ENCODE measurements at places on chromosomes 11 and 22.

DNA sequence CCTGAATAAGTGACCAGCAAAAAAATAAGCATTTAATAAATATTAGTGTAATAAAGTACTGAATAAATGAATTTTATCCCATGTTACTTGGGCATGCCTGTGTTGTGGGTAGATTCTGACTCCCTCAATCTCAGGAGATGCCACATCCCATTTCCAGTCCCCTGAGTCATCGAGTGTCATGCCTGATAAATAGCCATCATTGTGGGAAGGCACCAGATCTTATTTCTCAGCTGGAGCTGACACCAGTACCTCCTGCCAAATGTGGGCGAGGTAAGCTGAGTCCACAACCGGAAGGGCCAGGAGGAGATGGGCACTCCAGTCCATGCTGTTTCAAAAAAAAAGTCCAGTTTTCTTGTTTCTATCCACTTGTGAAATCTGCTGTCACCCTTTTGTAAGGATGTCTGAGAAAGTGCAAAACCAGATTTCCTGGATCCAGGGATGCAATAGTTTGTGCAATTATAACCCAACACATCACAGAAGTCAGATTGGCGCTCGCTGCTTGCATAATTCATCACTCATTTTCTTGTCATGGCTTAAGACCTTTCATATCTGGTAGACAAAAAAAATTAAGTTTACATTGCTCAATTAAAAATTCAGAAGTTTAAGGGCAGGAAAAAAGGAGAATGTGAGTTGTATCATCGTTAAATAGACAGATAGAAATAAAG lies 311.6 kb downstream of the MIAT start:
- DNase-seq, result no peak

DNA sequence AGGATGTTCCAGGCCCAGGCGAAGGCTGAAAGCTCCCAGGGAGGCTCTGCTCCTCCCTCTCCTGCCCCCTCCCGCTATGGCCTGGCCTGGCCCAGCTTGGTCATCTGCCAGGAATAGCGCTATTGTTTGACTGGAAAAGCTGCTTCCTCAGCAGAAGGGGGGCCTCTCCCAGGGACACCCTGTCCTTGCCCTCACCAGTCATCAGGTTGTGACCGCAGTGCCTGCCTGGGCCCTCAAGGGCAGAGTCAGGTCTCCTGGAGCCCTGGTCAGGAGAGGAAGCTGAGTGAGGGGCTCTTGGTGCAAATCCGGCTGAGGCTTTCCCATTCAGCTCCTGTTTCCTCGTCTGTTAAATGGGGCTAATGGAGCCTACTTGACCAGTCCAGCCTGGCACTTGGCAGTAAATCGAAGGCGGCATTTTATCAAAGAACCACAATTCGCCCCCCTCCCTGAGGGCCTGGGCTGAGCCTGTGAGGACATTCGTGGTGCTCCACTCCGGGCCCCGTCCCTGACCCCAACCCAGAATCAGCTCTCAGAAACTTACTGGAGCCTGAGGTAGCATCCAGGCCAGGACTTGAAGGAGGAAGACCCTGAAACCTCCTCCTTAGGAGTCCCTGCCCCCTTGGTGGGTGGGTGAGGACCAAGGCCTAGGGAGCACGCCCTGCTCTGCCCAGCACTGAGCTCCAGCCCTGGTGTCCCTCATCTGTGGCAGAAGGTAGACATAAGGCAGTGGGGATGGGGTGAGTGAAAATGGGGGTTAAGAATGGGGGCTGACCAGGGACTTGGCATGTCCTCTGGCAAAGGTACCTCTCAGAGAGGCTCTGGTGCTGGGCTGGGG lies 2.0 kb upstream of the CASTOR1 start:
- no peak for DNase-seq

- no peak for DNase-seq
These were observed 16.9 kb upstream of the TMEM135 start for GRCh38 chr11:87020764-87021365.

DNA sequence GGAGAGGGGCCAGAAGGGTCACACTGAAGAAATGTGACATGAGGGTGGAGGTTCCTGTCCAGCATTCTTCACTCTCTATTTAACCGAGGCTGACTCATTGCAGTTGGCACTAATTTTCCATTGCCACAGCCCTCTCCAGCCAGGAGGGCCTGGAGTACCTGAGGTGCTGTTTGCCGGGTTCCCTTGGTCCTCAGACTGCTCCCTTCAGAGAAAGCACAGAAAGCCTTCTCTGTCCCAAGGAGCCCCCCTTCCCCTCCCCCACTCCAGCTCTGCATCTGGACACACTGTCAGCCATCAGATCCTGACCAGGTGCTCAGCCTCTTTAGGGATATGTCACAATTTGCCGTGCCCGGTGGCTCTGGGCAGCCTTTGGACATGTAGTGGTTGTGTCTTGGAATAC lies 3.2 kb upstream of the C11orf91 start:
- no peak for DNase-seq

- no peak for DNase-seq
These were observed 30.3 kb upstream of the ABCC8 start for GRCh38 chr11:17506942-17507341.

- no peak for DNase-seq
These were observed 4.8 kb upstream of the SUN2 start for GRCh38 chr22:38760477-38761201.

- DNase-seq, result no peak
These were observed 70.6 kb upstream of the MPEG1 start for GRCh38 chr11:59283311-59283710.

- peak; percentile 73 for DNase-seq
These were observed 3.5 kb upstream of the KRTAP5-6 start for GRCh38 chr11:1693327-1694063.

DNA sequence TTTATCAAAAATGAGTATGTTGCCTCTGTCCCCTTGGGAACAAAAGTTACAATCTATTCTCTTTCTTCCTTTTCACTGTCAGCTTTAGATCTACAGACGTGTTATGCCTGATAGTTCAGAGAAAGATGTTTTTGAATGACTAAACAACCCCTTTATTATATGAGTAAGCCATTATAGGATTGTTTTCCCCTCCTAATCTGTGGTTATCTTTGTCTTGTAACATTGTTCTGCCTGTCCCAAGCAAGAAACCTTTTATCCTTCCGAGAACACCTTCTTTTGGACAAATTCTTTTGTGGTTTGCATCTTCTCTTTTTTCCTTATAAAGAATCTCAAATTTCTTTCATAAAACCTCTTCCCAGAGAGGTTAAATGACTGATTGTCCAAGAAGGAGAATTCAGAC lies 208.4 kb downstream of the DDX10 start:
- no peak for DNase-seq

DNA sequence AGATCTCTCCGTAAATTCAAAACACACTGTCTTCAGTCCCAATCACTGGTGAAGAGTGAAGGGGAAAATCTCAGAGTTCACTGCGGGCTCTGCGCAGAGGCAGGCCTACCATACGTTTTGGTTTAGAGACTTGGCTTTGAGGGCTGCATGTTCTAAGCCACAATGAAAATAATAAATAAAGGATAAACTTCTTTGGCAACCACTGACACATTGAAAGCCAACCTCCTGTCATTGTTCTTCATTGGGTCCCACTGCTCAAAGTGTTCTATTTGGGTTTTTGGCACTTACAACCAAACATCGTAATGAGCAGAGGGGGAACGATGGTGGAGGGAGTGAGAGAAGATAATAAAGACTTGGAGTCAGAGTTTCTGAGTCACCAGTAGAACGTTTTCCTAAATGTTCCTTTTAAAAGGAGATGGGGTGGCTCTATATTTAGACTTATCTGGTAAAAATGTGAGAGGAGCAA lies 472.9 kb downstream of the SOX6 start:
- no peak for DNase-seq
